ENCODE measurements at places on chromosomes 2 and 18. TPM values are rescaled to one million over a fixed set of nuclear protein-coding genes. Genes with fewer than 3 reads are reported as not detected.

PRPF40A gene
- 52.7 TPM for total RNA-seq

FAM124B gene
- total RNA-seq = not detected

DNA sequence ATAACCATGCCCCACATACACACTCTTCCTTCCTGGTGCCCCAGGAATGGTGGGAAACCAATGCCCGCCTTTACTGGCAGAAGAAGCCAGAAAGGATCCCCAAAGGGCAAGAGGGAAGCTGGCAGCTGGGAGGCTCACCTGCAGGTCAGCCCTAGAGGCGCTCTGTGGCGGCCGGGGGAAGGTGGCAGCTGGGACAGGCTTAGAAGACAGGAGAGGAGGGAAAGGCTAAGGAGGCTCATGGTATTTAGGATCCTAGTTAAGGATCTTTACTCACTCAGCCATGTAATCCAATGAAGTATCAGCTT lies 23.8 kb downstream of the ADRA2B start:
- no peak for DNase-seq

DNA sequence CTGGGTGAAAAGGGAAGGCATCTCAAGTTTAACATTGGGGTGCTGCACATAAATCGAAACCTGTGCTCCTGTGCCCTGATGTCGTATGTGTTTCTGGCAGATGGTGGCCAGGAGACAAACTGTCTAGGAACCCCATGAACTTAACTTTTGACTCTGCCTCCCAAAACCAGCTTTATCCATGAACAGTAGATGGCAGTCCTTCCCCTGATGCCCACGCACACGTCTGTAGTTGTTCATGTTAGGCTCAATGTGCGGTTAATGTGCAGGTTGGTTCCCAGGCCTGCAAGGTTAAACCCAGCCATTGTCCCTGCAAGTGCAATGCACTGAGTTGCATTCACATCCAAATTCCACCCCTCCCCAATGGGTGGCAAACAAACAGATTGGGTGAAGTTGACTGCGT lies 44.1 kb upstream of the SIX3 start:
- DNase-seq = no peak

DNA sequence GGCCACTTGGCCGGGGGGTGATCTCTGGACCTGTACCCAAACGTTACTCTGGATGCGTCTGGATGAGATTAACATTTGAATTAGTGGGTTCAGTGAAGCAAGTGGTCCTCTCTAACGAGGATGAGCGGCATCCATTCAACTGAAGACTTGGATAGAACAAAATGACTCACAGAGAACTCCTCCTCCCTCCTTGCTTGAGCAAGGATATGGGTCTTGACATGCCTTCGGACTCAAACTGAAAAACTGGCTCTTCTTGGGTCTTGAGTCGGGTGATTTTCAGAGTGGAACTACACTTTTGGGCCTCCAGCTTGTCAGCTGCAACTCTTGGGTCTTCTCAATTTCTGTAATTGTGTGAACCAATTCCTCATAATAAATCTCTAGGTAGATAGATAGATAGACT lies 47.2 kb downstream of the NETO1 start:
- DNase-seq = no peak

DNA sequence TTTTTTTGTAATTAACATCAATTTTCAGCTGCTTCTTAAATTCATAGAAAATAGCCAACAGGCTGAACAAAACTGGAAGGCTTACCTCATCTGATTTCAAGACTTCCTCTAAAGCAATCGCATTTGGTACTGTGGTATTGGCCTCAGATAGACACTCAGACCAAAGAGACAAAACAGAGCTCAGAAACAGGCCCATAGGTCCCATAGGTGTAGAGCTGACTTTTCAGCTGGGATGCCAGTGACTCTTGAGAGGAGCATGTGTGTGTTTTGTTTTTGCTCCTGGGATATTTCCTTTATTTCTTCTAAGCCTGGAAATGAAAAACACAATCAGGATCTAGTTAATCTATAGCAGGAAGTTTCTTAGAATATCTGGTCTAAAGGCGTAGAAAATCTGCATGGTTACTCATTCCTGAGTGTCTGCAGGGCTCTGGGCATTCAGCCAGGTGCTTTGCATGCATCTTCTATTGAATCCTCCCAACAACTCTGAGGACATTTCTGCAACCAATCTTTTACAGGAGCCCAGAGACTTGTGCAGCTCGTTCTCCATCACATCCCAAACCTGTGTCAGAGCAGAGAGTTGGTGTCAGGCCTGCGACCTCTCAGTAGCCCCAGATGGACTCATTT lies 190.8 kb downstream of the RTP5 start:
- DNase-seq = no peak

GPR35 gene
- 3.4 TPM for total RNA-seq

- no peak for DNase-seq
Observed at GRCh38 chr18:26717123-26717719, 148.3 kb downstream of the AQP4 start.

VIT gene
- 0.99 TPM for total RNA-seq

DNA sequence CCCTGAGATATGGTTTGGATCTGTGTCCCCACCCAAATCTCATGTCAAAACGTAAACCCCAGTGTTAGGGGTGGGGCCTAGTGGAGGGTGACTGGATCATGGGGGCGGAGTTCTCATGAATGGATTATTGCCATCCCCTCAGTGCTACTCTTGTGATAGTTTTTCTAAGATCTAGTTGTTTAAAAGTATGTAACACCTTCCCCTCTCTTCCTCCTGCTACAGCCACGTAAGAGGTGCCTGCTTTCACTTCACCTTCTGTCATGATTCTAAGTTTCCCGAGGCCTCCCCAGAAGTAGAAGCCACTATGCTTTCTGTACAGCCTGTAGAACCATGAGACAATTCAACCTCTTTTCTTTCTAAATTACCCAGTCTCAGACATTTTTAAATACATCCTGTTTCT lies 16.9 kb downstream of the PUM2 start:
- no peak for DNase-seq

NFE2L2 gene
- total RNA-seq = 55.4 TPM
